ENCODE measurements at places on chromosomes 2 and 18.

DNA sequence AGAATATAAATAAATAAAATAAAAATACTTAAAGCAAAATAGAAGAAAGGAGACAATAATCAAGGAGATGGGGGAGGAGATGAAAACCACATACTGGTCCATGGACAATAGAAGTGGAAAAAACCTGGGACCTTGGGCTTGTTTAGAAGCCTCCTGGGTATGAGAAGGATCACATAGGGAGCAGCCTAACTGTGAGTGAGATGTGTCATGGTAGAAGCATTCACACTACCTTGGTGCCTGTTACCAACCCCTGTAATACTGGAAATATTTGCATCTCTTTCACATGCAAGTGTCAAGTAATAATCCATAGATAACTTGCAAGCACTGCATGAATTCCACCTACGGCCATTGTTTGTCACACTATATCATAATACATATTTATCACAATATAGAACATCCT, 23.2 kb upstream of the RNF103 start:
- DNase-seq: no peak

GRCh38 chr2:119692954-119693353, 14.0 kb downstream of the TMEM177 start:
- DNase-seq: no peak

GRCh38 chr2:55861733-55862132, 61.8 kb downstream of the EFEMP1 start:
- no peak for DNase-seq

DNA sequence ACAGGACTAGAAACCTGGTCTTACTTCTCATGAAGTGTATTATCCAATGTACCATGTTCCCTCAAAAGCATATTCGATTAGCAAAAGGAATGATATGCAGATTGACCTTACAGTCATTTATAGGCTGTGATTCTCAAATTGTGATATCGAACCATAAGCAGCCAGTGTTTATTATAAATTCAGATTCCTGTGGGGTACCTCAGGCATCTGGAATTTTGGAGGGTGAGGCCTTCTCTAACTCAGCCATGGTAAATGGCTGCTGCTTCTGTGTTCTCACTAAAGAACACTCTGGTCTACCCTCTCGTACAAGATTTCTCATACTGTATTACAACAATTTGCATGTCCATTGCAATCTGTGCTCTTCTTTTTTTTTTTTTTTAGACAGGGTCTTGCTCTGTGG, 84.5 kb downstream of the PRPF40A start:
- DNase-seq: no peak

- DNase-seq: no peak
Measured at GRCh38 chr2:96926791-96927190, 56.9 kb upstream of the SEMA4C start.

Data from Karpas-422 (cell line).